Stimulated activated CD4-positive, alpha-beta T cell treated with anti-CD3 and anti-CD28 coated beads, Interleukin-15, amount 100 ng/mL, for 24 hours (primary cell): ENCODE measurements at places on chromosomes 1 and 21.

GRCh38 chr21:29208682-29209059 is 78.2 kb downstream of the MAP3K7CL start:
- no peak for DNase-seq

GRCh38 chr1:3293563-3294080 is 160.8 kb upstream of the ARHGEF16 start:
- DNase-seq: no peak

DNA sequence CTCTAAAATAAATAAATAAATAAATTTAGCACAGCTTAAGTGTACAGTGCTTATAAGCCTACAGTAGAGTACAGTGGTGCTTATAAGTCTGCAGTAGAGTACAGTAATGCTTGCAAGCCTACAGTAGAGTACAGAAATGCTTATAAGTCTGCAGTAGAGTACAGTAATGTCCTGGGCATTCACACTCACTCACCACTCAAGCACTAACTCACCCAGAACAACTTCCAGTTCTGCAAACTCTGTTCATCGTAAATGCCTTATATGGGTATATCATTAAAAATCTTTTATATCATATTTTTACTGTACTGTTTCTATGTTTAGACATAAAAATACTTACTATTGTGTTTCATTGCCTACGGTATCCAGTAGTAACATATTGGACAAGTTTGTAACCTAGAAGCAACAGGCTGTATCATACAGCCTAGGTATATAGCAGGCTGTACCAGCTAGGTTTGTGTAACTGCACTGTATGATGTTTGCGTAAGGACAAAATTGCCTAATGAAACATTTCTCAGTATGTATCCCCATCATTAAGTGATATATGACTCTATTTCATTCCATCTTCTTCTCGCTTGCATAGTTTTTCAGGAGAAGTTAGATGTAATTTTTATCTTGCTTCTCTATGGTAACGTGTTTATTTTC is 14.0 kb upstream of the S100B start:
- no peak for DNase-seq

- DNase-seq: no peak
Observed at GRCh38 chr1:182332261-182333060, 59.1 kb downstream of the GLUL start.

- DNase-seq: no peak
Observed at GRCh38 chr1:185998391-185998790, 264.2 kb downstream of the HMCN1 start.

DNA sequence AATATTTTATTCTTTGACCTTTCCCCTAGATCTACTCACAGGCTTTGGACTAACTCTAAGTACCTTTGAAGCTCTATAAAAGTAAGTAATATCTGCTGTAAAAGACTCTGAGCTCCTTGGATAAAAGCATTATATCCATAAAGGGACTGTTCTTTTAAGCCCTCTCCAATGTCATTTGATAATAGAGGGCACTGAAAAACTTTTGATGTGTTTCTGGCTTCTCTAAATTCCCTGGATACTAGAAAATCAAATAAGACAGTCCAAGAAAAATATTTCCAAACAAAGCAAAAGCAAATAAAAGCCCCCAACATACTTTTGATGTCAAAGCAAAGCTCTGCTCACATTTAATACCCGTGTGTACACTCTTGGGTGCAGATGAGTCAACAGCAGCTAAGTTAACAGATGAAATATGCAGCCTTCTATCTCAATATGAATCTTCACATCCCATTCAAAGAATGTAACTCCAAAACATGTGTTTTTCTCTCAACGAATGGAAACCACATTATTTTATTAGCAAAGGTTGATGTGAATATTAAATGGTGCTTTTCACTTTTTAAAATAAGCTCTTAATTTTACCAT is 230.3 kb downstream of the CENPF start:
- DNase-seq: no peak

GRCh38 chr1:180151508-180151907 is 3.2 kb upstream of the QSOX1 start:
- DNase-seq: no peak

DNA sequence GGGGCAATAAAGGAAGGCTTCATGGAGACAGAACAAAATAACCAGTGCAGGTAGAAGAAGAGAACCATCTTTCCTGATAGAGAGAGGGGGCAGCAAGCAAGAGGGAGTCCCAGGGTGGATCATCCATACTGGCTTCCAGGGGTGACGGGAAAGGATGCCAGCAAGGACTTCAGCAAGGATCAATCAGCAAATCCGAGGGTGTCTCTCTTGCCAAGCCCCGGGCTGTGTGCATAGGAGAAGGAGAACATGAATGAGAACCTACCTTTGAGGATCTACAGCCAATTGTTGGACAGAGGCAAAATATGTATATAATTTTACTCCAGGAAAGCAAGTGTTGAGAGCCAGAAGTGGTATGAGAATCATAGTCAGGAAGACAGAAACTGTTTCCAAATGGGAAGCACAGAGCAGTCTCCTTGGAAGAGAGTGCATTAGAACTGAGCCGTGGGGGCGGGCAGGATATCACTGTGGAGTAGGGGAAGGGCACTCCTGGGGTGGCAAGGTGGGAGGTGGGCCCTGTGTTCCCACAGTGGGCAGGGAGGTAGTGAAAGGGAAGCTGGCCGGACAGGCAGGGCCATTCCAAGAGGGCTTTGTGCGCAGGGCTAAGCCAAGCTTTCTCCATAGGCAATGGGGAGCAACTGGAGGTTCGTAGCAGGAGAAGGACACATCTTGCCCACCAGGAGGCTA is 1.1 kb upstream of the S100A9 start:
- DNase-seq: no peak
